ENCODE measurements at places on chromosomes 6 and 20.

GRCh38 chr6:1554476-1555310 lies 55.0 kb upstream of the FOXC1 start:
- peak; percentile 78 for DNase-seq

DNA sequence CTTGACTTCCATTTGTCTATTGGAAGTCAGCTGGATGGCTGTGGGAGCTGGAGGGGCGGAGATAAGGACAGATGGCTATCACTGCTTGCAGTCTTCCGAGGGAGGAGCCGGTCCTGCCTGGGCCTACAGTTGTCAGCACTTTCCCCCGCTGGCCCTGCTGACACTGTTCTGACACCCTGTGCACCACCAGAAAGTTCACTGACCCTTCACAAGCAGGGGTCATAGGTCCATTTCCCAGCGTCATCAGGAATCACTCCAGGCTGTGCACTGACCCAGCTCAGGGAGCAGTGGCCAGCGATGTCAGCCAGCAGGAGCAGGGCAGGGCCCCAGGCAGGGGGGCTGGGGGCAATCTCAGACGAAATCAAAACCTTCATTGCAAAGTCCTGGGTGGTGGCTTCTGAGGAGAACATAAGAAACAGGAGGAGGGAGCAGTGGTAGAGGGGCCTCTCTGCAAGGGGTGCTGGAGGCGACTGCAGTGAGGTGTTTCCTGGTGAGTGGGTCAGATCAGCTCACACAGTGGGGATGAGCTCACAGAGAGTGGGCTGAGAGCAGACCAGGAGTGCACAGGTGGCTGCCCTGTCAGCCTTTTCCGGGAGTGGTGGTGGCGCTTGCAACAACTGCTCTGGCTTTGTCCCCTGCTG lies 26.5 kb upstream of the PLEKHG1 start:
- DNase-seq: no peak

GRCh38 chr6:91812596-91813274 lies 1225.9 kb upstream of the MAP3K7 start:
- no peak for DNase-seq

- DNase-seq: no peak
Measured at GRCh38 chr6:33779290-33779689, 9.6 kb downstream of the LEMD2 start.

DNA sequence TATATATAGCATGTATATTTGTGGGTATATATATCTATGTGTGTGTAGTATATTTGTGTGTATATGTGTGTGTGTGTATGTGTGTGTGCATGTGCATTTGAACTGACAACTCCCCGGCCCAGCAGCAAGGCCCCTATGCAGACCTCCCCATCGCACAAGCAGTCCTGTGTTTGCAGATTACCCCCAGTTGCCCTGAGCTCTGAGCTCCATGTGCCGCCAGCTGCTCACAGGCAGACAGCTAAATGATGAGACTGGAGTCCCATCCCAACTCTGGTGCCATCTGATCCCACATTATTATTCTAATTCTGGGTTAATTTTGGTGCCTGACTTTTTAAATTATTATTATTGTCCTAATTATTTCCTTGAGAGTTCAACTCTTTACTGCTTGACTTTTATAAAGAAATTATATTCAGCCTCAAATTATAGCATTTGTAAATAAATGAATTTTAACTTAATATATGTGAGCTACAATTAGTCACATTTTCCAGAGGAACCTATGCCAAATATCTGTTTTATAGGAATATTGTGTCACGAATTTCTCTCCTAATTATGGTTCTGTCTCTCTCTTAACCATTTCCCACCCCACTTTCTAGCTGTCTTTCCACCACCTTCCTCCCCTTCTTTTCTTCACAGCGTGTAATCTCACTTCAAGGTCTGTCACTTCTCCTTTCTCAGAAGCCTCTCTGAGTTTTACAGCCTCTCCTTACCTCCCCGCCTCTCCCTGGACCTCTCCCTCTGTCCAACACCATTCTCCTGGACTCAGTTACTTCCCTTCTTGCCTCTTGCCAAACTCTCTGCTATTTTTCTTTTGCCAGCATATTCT lies 90.6 kb upstream of the SYNDIG1 start:
- no peak for DNase-seq

GRCh38 chr6:14075095-14075503 lies 42.5 kb upstream of the CD83 start:
- no peak for DNase-seq

- no peak for DNase-seq
Measured at GRCh38 chr6:83311231-83311630, 118.1 kb downstream of the RWDD2A start.

- DNase-seq: no peak
Measured at GRCh38 chr6:89172131-89172530, 26.3 kb downstream of the PM20D2 start.

- DNase-seq: no peak
Measured at GRCh38 chr6:1377526-1377925, 11.8 kb upstream of the FOXF2 start.

DNA sequence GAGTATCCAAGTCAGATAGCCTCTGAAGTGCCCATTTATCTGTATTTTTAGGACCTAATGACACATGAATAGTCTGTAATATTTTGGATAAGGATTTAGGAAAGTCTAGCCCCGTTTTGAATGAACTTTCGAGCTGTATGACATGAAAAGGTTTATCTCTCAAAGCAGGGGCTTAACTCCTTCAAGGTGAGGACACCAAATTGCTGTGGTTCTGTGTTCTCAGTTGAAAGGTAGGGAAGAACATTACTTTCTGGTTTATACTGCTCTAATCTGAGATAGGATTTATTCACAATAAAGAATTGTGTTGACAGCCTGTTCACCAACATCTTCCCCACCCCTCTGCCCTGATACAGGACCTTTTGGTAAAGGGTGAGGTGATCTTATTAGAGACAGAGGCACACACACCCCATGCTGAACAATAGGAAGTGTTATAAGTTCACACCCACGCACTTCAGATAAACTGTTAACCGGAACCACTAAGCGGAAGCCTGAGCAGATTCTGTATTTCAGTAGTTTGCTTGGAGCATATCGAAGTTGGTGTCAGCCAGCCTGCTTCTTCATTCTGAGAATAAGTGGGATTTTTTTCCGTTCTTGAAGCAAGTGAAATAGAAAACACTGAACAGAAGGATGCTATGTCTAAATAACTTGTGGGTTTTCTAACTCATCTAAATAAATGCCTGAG lies 223.3 kb downstream of the TMEM242 start:
- DNase-seq: no peak

GRCh38 chr6:159193923-159194322 lies 24.7 kb downstream of the FNDC1 start:
- no peak for DNase-seq

DNA sequence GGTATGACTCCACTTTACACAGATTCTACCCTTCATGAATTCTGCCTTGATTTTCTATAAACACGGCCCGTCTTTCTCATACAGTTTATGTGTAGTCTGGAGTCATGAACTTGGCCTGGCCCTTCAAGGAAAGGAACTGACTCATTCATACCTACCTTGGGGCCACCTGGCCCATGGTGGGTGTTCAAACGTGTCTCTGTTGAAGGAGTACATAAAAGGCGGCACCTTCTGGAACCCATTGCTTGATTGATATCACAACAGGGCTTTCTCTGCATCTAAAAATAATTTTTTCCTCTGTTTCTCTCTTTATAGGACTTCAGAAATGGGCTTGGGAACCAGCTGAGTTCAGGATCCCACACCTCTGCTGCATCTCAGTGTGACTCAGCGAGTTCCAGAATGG lies 363.0 kb upstream of the SOX4 start:
- DNase-seq: no peak

DNA sequence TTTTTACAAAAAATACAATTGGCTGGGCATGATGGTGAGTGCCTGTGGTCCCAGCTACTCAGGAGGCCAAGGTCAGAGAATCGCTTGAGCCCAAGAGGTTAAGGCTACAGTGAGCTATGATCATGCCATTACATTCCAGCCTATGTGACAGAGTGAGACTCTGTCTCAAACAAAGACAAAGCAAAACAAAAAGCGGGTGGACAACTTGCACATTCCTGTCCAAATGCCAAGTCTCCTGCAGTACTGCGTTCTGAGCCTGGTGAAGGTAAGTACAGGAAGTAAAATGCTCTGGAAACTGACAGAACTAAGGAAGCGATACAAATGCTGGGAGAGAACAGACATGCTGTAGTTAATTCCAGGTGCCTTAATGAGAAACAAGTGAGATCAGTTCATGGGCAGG lies 20.4 kb upstream of the TMEM242 start:
- no peak for DNase-seq

GRCh38 chr6:10585209-10585845 lies 64.2 kb downstream of the GCNT2 start:
- no peak for DNase-seq

- no peak for DNase-seq
Measured at GRCh38 chr6:105986998-105987397, 99.1 kb upstream of the PRDM1 start.

DNA sequence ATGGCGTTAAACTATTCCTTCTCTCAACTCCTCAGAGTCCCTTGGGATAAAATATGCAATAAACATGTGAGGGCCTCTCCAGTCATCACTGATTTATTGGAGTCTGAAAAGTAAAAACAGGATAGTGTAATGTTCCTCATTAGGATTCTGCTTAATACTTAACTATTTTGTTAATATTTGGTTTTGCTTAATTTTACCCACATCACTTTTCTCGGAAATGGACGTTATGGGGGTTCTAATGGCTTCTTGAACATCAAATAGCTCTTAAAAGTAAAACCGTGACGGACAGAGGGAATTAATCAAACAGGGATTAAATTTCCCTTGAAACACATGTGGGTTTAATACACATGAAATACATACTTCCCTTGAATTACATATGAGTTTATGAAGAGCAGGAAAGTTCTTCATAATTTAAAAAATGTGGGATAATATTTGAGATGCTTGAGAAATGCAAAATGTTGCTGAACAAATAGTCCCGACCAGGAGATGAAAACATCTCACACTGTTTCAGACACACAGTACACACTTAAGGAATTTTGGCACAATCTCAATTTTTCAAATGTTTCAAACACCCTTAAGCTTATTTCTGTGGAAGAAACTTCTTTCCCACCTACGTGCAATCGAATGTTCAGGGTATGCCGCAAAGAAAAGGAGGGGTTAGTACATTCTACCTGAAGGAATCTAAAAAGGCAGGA lies 38.4 kb upstream of the EIF2S2 start:
- DNase-seq: no peak

DNA sequence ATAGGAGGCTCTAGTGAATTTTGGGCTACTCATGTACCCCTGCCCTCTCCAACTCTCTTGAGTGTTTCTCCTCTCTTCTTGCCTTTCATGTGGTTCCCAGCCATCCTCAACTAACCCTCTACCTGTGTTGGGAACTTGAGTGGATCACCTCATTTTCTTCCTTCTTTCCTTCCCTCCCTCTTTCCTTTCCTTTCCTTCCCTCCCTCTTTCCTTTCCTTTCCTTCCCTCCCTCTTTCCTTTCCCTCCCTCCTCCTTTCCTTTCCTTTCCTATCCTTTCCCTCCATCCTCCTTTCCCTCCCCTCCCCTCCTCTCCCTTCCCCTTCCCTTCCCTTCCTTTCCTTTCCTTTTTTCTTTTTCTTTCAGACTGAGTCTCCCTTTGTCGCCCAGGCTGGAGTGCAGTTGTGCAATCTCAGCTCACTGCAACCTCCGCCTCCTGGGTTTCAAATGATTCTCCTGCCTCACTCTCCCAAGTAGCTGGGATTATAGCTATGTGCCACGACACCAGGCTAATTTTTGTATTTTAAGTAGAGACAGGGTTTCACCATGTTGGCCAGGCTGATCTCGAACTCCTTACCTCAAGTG lies 63.8 kb downstream of the BTBD3 start:
- DNase-seq: no peak

DNA sequence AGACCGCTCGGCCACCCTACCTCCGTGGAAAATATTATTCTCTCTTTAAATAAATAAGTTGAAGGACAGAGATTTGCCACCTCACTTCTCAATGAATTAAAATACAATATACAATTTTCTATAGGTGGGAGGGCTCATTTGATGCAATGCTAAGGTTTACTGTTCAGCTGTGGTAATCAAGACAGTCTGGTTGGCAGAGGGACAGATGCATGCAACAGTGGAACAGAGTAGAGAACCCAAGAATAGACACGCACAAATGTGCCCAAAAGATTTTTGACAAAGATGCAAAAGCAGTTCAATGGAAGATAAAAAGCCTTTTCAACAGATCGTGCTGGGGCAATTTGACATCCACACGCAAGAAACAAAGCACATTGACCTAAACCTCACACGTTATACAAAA lies 145.2 kb downstream of the CEBPB start:
- DNase-seq: no peak

DNA sequence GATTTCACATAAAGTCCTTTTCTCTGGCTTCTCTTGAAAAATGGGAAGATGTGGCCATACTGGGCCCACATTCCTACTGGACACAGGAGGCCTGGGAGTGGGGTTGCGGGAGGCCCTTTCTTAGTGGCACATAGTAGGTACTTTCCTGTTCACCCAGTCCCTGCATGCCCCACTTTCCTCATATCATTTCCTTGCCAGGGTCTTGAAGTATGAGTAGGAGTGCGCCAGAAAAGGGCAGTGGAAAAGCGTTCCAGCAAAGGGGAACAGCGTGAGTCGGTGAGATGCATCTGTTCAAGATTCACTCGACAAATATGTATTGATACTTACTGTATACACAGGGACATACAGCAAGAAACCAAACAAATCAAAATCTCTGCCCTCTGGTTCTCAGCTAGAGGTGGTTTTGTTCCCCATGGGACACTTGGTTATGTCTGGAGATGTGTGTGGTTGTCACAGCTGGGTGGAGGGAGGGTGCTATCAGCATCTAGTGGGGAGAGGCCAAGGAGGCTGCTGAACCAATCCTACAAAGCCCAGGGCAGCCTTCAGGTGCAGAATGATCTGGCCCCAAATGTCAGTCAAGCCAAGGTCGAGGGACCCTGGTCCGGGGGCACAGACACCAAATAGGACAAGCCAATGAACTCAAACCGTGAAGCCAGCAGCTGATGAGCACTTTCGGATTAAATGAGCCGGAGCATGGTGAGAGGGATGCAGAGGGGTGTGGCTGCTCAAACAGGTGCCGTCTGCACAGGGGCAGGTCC lies 151.4 kb downstream of the CEBPB start:
- no peak for DNase-seq

GRCh38 chr6:22612236-22612635 lies 42.9 kb downstream of the HDGFL1 start:
- DNase-seq: no peak

DNA sequence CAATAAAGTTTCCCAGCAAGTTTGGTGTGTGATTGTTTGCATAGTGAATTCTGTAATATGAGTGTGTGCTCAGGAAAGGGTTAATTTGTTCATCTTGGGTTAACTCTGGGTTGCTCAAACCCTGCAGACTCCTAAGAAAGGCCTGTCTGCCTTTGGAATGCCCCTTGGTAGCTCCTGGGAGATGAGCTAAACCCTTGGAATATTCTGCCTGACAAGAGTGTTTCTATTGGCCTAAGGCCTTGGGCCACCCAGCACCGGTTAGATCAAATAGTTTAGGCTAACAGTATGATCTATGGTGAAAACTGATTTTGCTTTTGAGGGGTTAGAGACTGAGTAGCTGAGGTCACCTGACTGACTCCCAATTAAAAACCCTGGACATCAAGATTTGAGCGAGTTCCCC lies 248.3 kb downstream of the GRM1 start:
- DNase-seq: no peak
